Glutamatergic neuron (in vitro differentiated cells): ENCODE measurements at places on chromosomes 5 and 9.
A peak's percentile ranks its signal among the peaks of the same experiment; 100 is the strongest.

- DNase-seq: no peak
Observed at GRCh38 chr9:98359569-98359968, 104.1 kb upstream of the TBC1D2 start.

DNA sequence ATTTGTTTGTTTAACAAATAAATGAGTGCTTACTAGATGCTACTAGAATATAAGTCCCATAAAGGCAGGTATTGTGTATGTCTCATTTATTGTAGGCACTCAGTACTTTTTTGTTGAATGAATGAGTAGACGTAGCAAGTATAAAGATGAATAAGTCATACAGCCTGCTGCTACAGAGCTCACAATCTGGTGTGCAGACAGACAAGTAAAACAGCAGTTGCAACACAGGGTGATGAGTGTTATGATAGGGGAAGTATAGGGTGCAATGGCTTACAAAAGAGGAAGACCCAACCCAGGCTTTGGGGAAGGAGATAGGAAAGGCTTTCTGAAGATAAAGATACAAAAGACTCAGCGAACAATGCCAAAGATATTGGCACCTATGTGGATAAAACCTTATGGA lies 47.7 kb downstream of the SH3RF2 start:
- DNase-seq: no peak

GRCh38 chr9:137880160-137880975 lies 2.8 kb downstream of the CACNA1B start:
- no peak for DNase-seq

DNA sequence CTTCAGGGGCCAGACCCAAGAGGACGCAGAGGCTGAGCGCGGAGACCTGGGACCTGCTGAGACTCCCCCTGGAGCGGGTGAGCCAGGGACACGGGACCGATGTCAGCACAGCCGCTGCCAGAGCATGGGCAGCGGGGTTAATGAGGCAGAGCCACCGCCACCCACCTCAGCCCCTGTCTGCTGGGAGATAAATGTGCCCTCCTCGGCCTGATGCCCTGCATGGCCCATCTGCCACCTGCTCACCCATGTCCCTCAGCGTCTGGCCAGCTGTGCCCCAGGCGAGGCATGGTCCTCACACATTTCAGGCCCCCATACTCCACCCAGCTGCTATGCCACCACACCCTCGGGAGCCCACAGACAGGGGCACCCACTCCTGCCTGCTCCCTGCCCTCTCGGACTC lies 14.9 kb downstream of the DNLZ start:
- no peak for DNase-seq

DNA sequence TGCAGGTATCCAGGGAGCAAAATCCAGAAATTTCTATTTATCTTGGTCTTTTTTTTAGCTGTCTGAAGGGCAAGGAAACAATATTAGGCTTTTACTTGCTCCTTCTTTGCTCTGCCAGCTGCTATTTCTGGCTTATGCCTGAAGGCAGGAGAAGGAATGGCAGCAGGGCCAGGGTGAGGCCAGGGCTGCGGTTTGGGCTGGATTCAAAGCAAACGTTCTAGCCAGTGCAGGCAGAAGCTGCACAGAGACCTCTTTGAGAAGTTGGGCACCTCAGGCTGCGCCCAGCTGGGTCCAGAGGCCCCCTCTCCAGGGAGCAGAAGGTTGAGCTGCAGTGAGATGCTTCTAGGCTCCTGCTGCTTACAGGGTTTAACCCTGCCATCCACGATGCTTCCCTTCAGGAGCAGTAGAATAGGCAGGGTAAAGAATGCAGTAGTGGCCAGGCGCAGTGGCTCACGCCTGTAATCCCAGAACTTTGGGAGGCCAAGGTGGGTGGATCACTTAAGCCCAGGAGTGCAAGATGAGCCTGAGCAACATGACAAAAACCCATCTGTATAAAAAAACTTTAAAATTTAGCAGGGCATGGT lies 201.2 kb downstream of the ADCY2 start:
- DNase-seq: peak; percentile 22

GRCh38 chr5:54573812-54574489 lies 56.4 kb downstream of the SNX18 start:
- DNase-seq: no peak

DNA sequence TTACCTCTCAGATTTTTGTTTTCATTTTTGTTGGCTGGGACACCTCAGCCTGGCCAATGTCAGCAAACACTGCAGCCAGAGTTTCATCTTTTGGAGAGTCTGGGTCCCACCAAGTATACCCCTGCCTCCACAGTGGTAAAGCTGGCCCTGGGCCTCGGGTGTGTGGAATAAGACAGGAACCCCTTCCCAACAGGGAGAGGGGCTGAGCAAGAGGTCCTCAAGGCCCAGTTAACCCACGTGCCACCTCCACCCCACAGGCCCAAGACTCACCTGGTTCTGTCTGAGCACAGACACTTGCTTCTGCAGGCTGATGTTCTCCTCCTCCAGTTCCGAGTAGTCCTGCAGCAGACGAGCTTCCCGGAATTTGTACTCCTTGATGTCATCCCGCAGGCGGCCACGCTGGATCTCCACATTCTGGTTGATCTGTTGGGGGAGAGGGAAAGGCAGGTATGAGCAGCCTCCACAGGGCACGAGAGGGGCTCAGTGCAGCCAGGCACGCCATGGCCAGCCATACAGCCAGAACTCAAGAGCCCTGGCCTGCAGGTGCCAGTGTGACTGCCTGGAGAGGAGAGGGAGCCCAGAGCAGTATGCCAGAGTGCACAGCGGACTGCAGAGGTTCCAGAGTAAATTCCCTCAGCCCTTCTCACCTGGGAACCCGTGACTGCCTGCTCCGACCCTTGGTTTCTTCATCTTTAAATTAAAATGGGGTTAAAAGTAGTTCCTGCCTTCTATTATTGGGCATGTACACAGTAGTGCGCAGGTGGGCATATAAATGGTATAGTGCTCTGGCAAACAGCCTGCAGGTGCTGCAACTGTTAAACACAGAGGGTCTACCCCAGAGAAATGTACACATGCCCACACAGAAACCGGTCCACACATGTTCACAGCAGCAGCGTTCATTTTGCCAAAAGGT lies 42.0 kb downstream of the BICD2 start:
- no peak for DNase-seq

DNA sequence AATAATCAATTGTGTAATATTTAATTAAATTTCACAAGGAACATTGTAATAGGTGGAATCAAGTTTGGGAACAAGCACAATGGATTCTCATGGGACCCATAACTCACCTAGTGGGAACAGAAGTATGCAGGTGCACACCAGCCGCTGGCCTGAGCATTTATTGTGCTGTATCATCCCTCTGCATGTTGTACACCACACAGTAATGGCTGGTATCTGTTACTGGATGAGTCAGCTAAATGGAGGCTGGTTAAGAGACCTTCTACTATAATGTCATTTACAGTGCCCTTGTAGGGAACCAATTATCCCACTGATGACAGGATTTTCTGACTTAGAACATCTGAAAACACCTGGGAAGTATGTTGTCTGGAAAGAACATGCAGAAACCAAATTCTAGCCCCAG lies 3.2 kb upstream of the MAP3K1 start:
- no peak for DNase-seq

- DNase-seq: peak; percentile 41
Observed at GRCh38 chr5:66717455-66718373, 121.5 kb downstream of the MAST4 start.

DNA sequence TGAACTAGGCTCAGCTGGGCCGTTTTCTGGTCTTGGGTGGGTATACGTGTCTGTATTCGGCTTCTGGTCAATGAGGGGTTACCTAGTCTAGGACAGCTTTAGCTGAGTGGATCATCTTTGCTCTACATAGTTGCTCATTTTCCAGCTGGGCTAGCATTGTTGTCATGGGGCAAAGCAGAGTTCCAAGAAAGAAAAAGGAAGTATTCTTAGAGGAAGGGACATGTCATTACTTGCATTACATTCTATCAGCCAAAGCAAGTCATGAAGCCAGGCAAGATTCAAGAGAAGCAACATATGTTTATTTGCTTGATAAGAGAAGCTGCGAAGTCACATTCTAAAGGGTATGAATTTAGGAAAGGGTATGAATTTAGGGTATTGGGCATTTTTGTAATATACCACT lies 396.5 kb downstream of the ZNF608 start:
- DNase-seq: no peak

- DNase-seq: no peak
Observed at GRCh38 chr5:41695920-41696582, 174.2 kb downstream of the OXCT1 start.

- no peak for DNase-seq
Observed at GRCh38 chr5:64210866-64211265, 45.2 kb downstream of the RNF180 start.

GRCh38 chr5:56986626-56986947 lies 34.7 kb upstream of the MIER3 start:
- DNase-seq: no peak

GRCh38 chr5:170758481-170758880 lies 25.0 kb upstream of the GABRP start:
- DNase-seq: no peak

DNA sequence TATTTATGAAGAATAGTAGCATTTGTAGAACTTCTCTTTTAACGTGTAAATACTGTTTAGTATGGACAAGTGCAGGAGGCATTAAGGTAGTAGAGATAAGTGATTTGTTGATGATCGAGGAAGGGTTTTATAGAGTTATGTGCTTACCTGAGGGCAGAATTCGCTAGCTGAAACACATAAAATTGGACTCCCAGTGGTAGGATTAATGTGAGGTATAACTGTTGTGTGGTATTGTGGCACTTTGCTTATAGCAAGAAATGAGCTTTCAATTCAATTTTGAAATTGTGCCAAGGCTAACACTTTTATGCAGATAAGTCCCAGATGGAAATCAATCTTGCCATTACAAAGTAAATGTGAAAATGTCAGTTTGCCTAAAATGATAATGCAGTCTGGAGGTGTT lies 1.2 kb downstream of the AP3S1 start:
- DNase-seq: no peak

GRCh38 chr5:62489471-62489870 lies 76.9 kb downstream of the IPO11 start:
- DNase-seq: no peak

GRCh38 chr9:94903961-94904421 lies 177.5 kb downstream of the AOPEP start:
- no peak for DNase-seq

DNA sequence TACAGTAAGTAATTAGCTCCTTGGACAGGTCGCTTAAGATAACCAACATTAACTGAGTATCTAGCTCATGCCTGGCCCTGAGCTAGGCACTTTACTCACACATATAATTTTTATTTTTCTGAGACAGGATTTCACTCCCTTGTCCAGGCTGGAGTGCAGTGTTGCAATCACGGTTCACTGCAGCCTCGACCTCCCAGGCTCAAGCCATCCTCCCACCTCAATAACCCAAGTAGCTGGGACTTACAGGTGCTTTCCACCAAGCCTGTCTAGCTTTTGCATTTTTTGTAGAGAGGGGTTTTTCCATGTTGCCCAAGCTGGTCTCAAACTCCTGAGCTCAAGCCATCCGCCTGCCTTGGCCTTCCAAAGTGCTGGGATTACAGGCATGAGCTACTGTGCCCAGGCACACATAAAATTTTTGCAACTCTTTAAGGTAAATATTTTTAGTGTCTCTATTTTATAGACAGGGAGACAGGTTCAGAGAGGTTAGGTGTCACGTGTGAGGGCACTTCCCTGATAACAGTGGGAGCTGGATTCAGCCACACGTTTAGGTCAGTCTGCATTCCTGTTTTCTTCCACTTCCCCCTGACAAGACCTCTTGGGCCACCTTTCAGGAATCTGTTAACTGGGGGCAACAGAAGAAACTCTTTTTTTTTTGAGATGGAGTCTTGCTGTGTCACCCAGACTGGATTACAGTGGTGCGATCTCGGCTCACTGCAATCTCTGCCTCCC lies 18.2 kb downstream of the HBEGF start:
- no peak for DNase-seq
